Activated naive CD8-positive, alpha-beta T cell treated with anti-CD3 and anti-CD28 coated beads for 36 hours (primary cell): ENCODE measurements at places on chromosomes 7 and 10. TPM values are rescaled to one million over a fixed set of nuclear protein-coding genes. Genes with fewer than 3 reads are reported as not detected.
A peak's percentile ranks its signal among the peaks of the same experiment; 100 is the strongest.

Gene HOXA10
- not detected for total RNA-seq

Gene HSPA12A
- 0.06 TPM for total RNA-seq

Gene FOXP2
- total RNA-seq, result not detected

Gene LHFPL3
- total RNA-seq, result not detected

Gene POM121L12
- not detected for total RNA-seq

DNA sequence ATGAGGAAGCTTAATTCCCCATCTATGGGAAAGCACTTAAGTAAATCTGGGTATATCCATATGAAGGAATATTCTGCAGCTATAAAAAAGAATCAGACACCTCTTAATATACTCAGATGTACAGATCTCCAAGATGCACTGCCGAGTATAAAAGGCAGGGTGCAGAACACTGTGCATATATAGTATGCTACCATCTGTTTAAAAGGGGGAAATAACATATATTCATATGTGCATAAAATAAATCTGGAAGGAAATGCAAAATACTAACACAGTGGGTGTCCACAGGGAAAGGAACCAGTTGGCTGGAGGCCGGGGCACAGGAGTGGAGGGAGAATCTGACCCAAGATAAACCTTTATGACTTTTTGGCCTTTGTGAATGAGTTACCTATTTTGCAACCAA is 201.4 kb downstream of the SFMBT2 start:
- DNase-seq, result no peak

GRCh38 chr7:47504551-47505311 is 77.2 kb downstream of the TNS3 start:
- DNase-seq, result no peak

DNA sequence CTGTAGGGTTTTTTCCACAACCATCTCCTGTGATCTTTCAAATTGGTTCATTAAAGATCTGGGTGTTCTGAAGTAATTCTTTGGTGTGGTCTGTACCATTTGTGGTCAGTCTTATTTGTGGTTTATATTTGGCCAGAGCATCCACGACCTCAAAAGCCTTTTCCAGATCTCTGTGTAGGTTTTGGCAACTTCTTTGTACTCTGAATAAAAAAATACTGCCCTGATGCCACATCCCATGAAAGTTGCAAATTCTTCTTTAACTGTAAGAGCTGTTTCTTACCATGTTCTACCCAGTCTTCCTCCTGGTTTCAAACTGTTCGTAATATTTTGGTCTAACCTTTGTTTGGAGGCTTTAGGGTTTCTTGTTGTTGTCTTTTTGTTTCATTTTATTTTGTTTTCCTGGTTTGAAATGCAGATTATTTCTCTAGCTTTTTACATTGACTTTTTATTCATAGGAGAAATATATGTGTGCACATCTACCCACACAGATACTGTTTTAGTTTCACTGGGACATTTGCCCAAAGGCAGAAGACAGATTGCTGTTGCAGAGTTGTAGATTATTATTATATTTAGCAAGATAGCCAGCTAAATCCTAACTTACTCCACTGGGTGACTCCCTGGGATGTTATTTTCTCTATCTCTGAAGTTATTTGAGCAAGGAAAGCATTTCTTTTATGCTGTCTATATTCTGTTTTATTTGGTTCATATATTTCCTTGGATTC is 123.2 kb upstream of the SAMD8 start:
- no peak for DNase-seq

GRCh38 chr10:78556705-78557432 is 511.9 kb upstream of the ZMIZ1 start:
- no peak for DNase-seq

- DNase-seq, result no peak
Observed at GRCh38 chr10:96708456-96708855, 11.9 kb downstream of the PIK3AP1 start.

- peak; percentile 14 for DNase-seq
Observed at GRCh38 chr10:22230158-22230833, 12.5 kb upstream of the EBLN1 start.

- DNase-seq, result no peak
Observed at GRCh38 chr7:46026741-46027140, 105.7 kb upstream of the IGFBP3 start.
